ENCODE measurements at places on chromosomes 5 and 9. TPM values are rescaled to one million over a fixed set of nuclear protein-coding genes. Genes with fewer than 3 reads are reported as not detected.

DNA sequence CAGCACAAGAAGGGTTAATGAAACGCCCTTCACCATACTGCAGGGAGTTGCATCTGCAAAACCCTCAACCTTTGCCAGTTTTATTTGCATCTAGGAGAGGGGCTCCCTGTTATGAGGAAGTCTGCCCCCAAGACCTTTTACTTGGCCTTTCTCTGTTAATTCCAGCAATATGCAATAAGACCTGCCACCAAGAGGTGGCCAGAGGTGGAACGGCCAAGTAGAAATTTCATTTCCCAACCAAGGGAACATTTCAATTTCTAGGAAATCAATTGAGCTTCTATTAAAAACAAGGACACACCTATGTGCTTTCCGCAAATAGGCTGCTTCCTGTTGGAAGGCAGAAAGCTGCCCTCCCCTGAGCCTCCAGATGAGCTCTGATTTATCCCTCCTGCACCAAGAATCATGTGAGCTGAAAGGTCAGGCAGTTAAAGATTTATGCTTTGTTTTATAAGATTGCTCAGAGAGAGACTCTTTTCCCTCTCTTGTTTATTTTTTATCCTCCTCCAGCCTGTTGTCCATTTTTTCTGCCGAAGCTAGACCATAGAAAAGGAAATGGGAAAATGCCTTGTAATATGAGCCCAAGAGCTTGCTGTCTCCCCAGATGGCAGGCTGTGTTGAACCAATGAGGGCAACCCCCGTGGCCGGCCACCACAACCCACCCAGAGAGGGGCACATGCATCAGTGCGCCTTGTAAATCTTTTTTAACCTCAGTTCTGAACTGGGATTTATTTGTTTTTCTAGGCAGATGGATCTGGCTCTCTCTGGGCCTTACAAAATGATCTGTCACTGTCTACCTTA lies 572.8 kb downstream of the TLE1 start:
- no peaks in the 10 kb centered on the region for H3K4me1 ChIP-seq
- DNase-seq, result no peak
- H3K36me3 ChIP-seq, result no peaks in the 10 kb centered on the region
- H3K27ac ChIP-seq, result no peak overlapping the region

- peaks cover 11% of the 10 kb centered on the region for H3K27me3 ChIP-seq
- H3K27ac ChIP-seq, result no peak overlapping the region
- no peaks in the 10 kb centered on the region for H3K4me1 ChIP-seq
- H3K4me3 ChIP-seq, result no peak overlapping the region
- H3K36me3 ChIP-seq, result no peaks in the 10 kb centered on the region
Measured at GRCh38 chr9:4389755-4390154, 89.9 kb upstream of the GLIS3 start.

DNA sequence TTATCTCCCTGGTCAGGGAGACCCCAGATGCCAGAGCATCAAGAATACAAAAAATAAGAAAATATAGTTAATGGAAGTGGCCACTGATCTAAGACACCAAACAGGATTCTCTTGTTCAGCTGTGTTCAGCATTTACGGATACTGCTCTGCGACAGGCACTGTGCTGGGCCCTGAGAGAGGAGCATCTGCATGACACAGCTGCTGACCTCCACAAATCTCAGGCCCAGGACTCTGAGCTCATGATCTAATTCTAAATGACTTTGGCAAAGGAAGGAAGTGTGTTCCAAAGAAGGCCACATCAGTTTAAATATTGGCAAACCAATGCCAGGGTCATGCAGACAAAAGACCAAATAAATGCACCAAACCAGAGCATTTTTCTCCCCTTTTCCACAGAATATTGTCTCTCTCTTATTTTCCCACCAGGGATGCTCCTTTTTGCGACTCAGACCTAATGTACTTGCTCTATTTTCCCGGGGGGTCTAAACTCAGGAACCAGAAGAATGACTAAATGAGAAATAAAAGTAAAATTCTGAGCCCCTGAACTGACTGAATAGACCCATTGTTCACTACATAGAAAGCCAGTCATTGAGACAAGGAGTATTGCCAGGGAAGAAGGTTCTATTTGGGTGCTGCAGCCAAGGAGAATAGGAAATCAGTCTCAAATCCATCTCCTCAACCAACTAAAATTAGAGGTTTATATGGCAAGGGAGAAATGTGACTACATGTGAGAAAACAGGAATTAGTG lies 1.4 kb upstream of the AGGF1 start:
- no peaks in the 10 kb centered on the region for H3K36me3 ChIP-seq
- DNase-seq, result no peak
- H3K4me3 ChIP-seq, result peak overlapping the region; percentile 38
- no peaks in the 10 kb centered on the region for H3K27me3 ChIP-seq
- no peaks in the 10 kb centered on the region for H3K4me1 ChIP-seq

DNA sequence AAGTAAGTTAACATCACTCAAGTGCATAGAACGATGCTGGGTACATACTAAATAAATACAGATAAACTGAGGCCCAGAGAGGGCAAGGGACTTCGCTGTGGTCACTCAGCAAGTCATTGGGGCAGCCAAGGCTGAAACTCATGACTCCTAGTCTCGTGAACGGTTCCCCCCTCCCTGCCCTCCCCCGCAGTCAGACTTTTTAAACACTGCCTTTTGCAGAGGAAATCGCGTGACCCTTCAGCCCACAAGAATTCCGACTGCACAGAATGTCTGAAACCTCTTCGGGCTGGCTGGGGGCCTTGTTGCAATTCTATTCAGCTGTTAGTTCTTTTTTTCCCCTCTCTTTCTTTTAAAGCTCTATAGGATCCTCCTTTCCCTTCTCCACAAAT lies 28.1 kb downstream of the NEK6 start:
- H3K36me3 ChIP-seq, result peaks cover 12% of the 10 kb centered on the region
- H3K4me1 ChIP-seq, result no peaks in the 10 kb centered on the region

GRCh38 chr9:126516936-126517832 lies 96.5 kb upstream of the LMX1B start:
- no peaks in the 10 kb centered on the region for H3K27me3 ChIP-seq
- peak overlapping the region; percentile 77 for H3K4me3 ChIP-seq
- peaks cover 19% of the 10 kb centered on the region for H3K4me1 ChIP-seq
- no peaks in the 10 kb centered on the region for H3K36me3 ChIP-seq
- DNase-seq, result peak; percentile 90

GRCh38 chr5:6166698-6167394 lies 211.5 kb downstream of the MED10 start:
- H3K27me3 ChIP-seq, result no peaks in the 10 kb centered on the region
- H3K27ac ChIP-seq, result no peak overlapping the region
- no peak for DNase-seq
- no peaks in the 10 kb centered on the region for H3K36me3 ChIP-seq
- H3K4me3 ChIP-seq, result no peak overlapping the region
- peaks cover 15% of the 10 kb centered on the region for H3K4me1 ChIP-seq

- H3K4me1 ChIP-seq, result no peaks in the 10 kb centered on the region
- no peak for DNase-seq
- no peaks in the 10 kb centered on the region for H3K36me3 ChIP-seq
Measured at GRCh38 chr9:133242241-133242640, 32.8 kb downstream of the ABO start.

DNA sequence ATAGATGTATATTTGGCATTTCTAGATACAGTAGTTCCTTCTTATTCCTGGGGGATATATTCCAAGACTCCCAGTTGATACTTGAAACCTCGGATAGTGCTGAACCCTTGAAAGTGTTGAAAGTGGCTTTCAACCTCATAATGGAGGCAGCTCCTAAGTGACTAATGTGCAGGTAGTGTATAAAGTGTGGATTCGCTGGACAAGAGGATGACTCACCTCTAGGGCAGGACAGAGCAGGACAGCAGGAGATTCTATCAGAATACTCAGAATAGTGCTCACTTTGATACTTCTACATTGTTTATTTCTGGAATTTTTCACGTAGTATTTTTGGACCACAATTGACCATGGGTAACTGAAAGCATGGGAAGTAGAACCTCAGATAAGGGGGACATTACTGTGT lies 1138.9 kb upstream of the WWC1 start:
- H3K27ac ChIP-seq, result no peak overlapping the region
- peaks cover 7% of the 10 kb centered on the region for H3K4me1 ChIP-seq
- H3K27me3 ChIP-seq, result no peaks in the 10 kb centered on the region
- no peaks in the 10 kb centered on the region for H3K36me3 ChIP-seq
- H3K4me3 ChIP-seq, result no peak overlapping the region
- DNase-seq, result peak; percentile 62

DNA sequence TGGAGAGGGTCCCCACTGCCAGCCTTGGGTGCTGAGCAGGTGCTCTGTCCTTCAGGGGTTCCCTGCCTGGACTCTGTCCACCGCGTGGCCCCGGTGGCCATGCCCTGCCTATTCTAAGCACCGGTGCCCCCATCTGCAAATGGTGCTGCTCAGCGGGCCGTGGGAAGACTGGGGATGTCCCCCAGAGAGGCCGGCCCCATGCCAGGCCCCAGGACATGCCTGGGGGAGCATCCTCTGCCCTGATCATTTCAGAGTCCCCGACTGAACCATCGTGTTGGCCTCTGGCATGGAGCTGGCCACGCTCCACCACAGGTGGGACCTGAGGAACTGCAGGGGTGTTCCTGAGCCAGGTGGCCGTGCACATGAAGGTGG lies 64.7 kb downstream of the RXRA start:
- H3K36me3 ChIP-seq, result peaks cover 41% of the 10 kb centered on the region
- peaks cover 16% of the 10 kb centered on the region for H3K4me1 ChIP-seq
- H3K4me3 ChIP-seq, result no peak overlapping the region
- no peak for DNase-seq
- H3K27me3 ChIP-seq, result no peaks in the 10 kb centered on the region
- no peak overlapping the region for H3K27ac ChIP-seq

DNA sequence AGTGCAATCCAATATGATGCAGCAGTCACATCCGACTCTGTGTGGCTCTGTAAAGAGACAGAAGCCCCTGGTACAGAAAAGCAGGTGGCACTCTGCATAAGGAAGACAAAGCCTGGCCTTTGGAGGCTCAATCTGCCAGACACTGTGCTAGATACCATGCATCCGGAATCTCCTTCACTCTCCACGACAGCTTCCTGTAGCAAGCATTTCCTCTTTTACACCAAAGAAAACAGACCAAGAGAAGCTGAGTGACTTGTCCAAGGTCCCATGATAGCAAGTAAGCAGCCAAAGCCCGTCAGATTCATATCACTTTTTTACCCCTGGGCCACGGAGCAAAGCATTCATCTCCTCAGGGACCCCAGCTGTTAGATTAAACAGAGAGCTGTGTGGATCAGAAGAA lies 64.2 kb upstream of the SMIM23 start:
- H3K4me1 ChIP-seq, result peaks cover 6% of the 10 kb centered on the region
- no peak for DNase-seq
- H3K27ac ChIP-seq, result no peak overlapping the region
- no peaks in the 10 kb centered on the region for H3K36me3 ChIP-seq
- no peak overlapping the region for H3K4me3 ChIP-seq
- peaks cover 11% of the 10 kb centered on the region for H3K27me3 ChIP-seq

- peak overlapping the region; percentile 75 for H3K27ac ChIP-seq
- no peaks in the 10 kb centered on the region for H3K36me3 ChIP-seq
- no peaks in the 10 kb centered on the region for H3K27me3 ChIP-seq
- peak; percentile 88 for DNase-seq
- H3K4me3 ChIP-seq, result no peak overlapping the region
Measured at GRCh38 chr9:77848897-77849296, 182.7 kb downstream of the GNAQ start.

DNA sequence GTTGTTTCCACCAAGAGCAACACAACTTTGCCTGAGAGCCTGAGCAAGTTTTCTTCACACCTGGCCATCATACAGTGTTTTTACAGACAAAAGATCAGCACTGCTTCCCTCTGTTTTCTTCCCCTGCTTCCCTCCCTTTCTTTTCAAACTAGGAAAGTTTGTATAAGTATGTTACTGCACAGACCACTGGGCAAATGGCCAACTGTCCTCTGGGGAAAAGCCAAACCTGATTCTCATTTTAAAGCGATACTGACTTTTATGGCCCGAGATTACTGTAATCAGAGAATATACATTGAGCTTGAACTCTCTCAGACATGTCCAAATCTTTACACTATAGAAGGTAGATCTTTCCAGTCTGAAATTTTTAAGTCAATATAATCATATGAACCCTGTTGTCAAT lies 415.0 kb downstream of the NFIB start:
- no peaks in the 10 kb centered on the region for H3K27me3 ChIP-seq
- no peak overlapping the region for H3K4me3 ChIP-seq
- H3K36me3 ChIP-seq, result no peaks in the 10 kb centered on the region
- peaks cover 50% of the 10 kb centered on the region for H3K4me1 ChIP-seq

IL4 gene
- total RNA-seq, result not detected

PKD2L2 gene
- not detected for total RNA-seq

PAPPA gene
- total RNA-seq, result 7.0 TPM

SAPCD2 gene
- total RNA-seq, result 15.7 TPM

PCDHGA4 gene
- total RNA-seq, result 0.26 TPM

PCDHGA9 gene
- total RNA-seq, result 1.3 TPM

SLC38A9 gene
- total RNA-seq, result 25.6 TPM

PCDHB12 gene
- total RNA-seq, result 2.3 TPM

IFNA2 gene
- total RNA-seq, result not detected

Measured in MCF 10A (cell line).